ENCODE measurements at places on chromosomes 6 and 20.

DNA sequence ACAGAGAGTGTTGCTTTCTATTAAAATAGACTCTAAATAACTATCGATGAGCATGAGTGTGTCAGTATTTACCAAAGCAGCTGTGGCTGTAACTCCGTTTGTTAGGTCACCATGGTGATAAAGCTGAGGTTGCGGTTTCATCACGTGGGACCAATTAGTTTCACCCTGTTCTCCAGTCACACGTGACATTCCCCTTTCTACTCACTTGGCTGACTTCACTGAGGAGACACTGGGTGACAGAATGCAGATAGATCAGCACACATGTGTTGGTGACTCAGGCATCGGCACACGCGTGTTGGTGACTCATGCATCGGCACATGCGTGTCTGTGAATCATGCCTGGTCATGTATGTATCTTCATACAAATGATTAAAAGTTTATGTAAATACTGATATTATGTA, 285.4 kb downstream of the THBS2 start:
- peak; percentile 66 for DNase-seq

DNA sequence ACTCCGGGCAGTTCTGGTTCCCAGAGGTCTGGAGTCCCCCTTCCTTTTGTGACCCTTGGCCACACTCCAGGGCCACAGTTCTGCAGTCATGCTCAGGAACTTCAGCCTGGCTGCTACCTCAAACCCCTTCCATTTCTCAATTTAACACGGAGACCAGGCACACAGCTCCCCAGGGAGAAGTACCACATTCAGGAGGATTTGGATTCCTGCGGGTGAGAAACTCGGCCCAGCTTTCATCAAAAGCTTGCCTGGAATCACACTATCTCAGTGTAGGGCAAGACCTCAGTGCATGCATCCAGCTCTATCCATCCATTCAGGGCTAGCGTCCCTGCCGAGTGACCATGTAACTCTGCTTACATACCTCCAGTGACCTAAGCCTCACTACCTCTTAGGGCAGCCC, 16.8 kb upstream of the IP6K3 start:
- DNase-seq = no peak

GRCh38 chr20:36541768-36542488, 609 bp downstream of the MYL9 start:
- DNase-seq = no peak

GRCh38 chr6:157967486-157967885, 14.2 kb upstream of the SYNJ2 start:
- DNase-seq = no peak

- no peak for DNase-seq
These were observed 17.9 kb downstream of the RNF24 start for GRCh38 chr20:3997446-3997845.

- no peak for DNase-seq
These were observed 179.6 kb downstream of the SMOC2 start for GRCh38 chr6:168620578-168620977.

GRCh38 chr6:83615025-83615999, 93.6 kb downstream of the SNAP91 start:
- DNase-seq = no peak

DNA sequence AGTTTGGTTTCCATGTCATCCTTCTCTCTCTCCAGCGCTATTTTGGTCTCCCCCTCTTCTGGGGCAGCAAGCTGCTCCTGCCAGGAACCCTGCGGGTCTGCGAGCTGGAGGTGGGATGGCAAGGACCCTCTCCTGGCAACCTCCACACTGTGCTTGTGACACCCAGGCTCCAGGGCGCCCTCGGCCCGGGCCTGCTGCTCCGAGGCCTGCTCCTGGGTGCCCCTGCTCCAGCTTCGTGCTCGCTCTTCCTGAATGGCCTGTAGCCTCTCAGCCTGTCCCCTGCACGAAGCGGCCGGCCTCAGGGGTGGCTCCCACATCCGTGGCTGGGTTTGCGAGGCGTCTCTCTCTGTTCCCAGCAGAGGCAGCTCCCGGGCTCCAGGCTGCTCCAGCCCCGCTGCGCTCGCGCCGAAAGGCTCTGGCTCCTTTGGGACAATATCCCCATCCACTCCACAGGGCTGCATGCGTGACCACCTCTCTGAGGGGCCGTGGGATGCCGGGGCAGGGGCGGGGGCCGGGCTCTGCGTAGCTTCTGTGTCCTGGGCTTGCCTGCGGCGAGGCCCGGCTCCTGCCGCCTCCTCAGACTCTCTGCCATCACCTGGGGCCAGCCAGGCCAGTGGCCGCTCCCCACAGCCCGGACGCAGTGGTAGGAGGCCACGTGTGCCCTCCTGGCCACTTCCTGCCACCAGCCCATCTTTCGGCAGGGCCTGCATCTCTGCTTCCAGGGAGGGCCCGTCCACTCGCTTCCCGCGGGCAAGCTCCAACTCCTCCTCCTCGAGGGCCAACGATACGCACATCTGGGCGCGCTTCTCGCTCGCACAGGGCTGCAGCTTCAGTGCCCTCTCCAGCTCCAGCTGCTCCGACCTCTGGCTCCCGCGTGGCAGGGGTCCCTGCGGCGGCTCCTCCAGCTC, 68.9 kb downstream of the GINS1 start:
- no peak for DNase-seq

- peak; percentile 15 for DNase-seq
These were observed 11.5 kb upstream of the TMC2 start for GRCh38 chr20:2524709-2525506.

GRCh38 chr6:354631-355280, 36.8 kb upstream of the IRF4 start:
- DNase-seq = no peak

GRCh38 chr6:32056254-32056653, 18.0 kb downstream of the CYP21A2 start:
- DNase-seq = no peak

- DNase-seq = no peak
These were observed 14.0 kb upstream of the HLA-F start for GRCh38 chr6:29709188-29709587.

GRCh38 chr6:170091639-170092579, 199.0 kb downstream of the DLL1 start:
- no peak for DNase-seq

DNA sequence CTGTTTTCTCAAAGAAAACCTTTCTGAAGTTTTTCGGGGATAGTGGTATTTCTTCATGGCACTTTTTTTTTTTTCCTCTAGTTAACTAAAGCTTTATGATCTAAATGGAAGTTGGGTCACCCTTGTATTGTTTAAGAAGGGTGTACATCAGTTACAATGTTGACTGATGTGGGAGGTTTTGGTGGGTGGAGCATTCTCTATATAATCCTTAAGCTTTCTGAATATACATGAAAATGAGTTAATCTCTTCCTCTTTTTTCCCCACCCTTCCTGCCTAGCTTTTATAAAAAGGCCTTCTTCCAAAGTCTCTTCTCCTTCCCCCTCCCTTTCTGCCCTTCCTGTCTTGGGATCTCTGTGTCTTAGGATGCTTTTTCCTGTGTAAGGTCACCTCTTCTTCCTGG, 47.2 kb downstream of the DHX35 start:
- no peak for DNase-seq

DNA sequence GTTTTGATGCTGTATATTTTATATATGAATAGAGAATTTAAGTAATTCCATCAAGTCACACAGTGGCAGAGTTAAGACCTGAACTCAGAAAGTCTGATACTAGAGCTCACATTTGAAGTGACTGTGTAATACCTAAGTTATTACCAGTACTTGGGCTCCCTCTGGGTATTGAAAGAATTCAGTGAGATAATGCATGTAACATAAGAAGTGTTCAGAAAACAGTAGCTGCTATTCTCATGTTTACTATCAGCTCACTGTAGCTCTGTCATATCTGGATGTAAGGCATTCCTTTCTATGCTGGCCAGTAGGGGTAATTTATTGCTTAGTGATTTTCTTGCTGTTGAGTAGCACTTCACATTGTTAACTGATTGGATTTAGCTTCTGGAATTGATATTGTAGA, 44.6 kb downstream of the NKX2-4 start:
- no peak for DNase-seq

GRCh38 chr6:156794546-156795354, 17.6 kb downstream of the ARID1B start:
- DNase-seq = no peak

GRCh38 chr6:78693835-78694234, 173.5 kb upstream of the IRAK1BP1 start:
- DNase-seq = no peak

GRCh38 chr6:12147557-12148316, 135.6 kb downstream of the HIVEP1 start:
- no peak for DNase-seq

- DNase-seq = no peak
These were observed 90.7 kb upstream of the CCDC28A start for GRCh38 chr6:138682704-138683527.

- no peak for DNase-seq
These were observed 651.6 kb downstream of the UTRN start for GRCh38 chr6:144936764-144937163.

- DNase-seq = no peak
These were observed 5.3 kb downstream of the SFTA2 start for GRCh38 chr6:30926644-30927043.

- no peak for DNase-seq
These were observed 57.4 kb downstream of the ARHGAP40 start for GRCh38 chr20:38658879-38659596.

- DNase-seq = no peak
These were observed 96.8 kb upstream of the NHSL1 start for GRCh38 chr6:138596126-138596525.

DNA sequence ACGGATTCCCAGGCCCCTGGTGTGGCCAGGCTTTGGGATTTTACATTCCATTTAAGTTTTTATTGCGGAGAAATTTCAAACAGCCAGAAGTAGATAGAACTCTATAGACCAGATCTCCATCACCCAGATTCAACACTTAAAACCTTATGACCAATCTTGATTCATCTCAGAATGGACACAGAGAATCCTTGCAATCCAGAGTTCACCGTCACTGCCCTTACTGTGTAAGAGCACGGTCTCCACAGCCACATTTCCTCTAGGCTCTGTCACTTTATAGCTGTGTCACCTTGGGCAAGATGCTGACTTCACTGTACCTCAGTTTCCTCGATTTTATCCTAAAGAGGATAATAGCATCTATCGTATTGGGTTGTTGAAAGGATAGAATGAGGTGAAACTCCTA, 979 bp downstream of the ZNF133 start:
- DNase-seq = no peak
